ENCODE measurements at places on chromosomes 5 and 9.

DNA sequence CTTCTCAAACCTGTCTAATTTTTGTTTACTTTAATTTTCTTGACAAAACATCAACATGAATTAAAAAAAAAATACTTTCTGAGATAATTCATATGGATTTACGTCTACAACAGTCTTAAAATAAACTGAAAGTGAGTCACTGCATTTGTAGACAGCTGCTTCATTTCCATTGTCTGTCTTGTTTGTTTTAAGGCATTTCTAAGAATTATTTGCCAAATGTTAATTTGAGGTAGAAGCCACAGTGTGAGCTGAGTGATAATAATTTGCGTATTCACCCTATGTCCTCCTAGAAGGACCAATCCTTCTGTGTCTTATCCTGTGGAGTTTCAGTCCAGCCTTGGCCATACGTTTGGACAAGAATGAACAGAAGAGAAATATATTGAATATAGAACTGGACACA, 174.5 kb downstream of the CFAP90 start:
- no peak for DNase-seq

DNA sequence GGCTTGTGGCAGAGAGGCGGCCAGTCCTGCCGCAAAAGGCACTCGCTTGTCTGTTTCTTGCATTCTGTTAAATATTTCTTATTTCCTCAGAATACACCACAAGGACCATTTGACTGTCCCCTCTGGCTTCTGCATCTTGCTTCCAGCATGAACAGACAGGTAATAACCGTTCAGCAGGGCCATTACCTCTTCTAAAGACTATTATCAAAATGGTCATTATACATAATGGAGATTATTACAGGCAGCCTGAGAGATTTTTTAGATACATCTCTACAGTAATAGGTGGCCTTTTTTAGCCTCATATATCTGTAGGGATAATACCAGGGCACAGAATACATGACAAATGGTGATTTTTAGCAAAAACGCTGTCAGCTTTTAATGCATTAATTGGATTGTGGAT, 382.0 kb downstream of the PSAT1 start:
- DNase-seq: no peak

GRCh38 chr9:106970219-106970975, 107.4 kb downstream of the ZNF462 start:
- DNase-seq: no peak

DNA sequence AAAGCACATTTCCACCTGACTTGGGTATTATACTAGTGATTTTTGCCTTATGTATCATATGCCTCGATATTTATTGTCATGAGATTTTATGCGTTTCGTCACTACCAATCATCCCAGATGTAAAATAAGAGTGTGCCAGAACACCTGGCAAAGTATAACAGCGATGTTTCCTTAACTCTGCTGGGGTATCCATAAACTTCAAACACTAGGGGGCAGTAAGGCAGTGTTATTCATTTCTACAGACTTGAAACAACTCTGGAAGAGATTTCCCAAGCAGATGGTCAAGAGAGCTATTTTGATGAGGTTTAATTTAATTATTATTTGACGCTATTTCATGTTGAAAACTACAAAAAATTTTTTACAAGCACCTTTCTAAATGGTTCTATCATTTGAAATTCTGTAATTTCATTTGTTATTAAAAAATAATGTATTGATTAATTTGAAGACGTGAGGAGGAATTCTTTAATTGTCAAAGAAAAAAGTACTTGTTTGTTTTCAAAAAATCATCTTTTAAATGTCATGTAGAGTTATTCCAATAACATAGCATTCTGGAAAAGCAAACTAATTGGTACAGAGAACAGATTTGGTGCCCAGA, 388.5 kb upstream of the CTNND2 start:
- no peak for DNase-seq

DNA sequence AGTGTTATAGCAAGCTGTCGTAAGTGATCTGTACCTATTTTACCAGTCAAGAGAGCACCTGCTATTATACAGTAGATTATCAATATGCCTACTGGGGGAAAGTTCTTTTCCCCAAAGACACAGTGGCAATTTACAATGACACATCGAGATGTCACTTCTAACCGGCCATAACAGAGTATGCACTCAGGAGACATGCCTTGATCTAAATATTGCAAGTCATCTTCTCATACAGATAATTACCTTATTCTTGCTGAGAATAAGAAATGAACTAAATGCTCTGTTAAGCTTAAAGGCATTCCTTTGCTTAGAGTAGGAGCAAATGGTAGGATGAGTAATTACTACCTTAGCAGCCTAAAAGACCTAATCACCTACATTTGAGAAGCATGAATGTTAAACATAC, 71.6 kb downstream of the PKD2L2 start:
- no peak for DNase-seq

DNA sequence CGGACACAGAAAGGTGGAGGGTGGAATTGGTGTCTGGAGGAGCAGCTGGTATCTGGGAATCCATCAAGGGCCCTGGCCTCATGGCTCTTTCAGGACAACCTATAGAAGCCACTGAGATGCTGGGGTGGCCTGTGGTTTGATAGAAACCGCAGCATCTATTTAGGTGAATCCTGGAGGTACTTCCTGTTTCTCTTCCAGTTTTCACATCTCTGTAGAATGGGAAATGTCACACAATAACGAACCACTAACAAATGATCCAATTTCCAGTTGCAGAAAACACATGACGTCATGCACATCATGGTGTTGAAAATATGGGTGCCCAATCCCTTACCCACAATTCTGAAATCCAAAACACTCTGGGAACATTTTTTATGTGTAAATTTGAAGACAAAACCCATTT, 52.2 kb downstream of the ROPN1L start:
- DNase-seq: no peak

- DNase-seq: no peak
These were observed 87.4 kb upstream of the ICE1 start for GRCh38 chr5:5335107-5335506.

GRCh38 chr9:134408939-134409737, 82.9 kb downstream of the RXRA start:
- DNase-seq: no peak

DNA sequence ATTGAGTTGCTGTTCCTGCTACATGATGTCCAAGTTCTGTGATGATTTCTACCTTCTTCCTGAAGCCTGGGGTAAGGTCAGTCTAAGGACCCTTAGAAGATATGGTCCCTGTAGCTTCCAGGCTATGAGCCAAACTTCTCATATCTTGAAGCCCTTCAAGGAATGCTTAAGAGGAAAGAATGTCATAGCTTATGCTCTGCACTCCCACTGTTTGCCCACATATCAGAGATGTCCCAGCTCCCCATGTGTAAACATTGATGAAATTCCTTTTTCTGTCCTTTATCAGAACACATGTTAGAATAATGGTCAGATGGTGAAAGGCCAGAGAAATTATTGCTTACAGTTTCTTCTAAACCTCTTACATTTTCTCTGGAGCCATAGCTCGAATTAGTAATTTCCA, 41.4 kb upstream of the RUSC2 start:
- DNase-seq: no peak

DNA sequence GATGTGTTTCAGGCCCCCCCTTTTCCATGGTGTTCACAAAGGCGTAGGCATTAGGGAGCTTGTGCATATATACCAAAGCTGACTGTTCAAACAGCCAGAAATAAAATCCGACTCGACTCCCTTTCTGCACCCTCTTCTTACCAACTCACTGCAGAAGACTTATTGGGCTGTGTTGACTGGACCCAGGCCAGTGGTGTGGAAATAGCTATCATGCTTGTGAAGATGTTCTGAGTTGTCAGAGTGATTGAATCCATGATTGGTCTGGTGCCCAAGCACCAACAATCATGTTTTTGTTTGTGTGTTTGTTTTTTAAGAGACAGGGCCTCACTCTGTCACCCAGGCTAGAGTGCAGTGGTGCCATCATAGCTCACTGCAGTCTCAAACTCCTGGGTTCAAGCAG, 21.6 kb downstream of the TJP2 start:
- no peak for DNase-seq

DNA sequence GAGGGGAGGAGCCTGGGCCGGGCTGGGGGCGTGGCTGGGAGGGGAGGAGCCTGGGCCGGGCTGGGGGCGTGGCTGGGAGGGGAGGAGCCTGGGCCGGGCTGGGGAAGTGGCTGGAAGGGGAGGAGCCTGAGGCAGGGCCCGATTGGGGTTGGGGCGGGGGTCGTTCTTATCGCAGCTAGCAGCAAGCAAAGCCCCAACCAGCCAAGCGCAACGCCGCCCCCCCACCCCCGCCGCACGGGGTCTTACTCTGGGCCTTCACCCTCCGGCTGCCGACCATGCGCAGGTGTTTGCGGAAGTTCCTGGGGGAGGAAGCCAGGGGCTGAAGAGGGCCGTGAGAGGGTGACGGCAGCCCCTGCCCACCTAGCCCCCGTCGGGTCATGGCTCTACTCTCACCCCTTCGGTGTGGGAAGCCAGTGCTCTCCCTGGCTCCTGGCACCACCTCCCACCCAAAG, 5.0 kb downstream of the NSMF start:
- DNase-seq: no peak

- DNase-seq: no peak
These were observed 54.6 kb upstream of the ELL2 start for GRCh38 chr5:96016216-96016615.

GRCh38 chr9:13491493-13492424, 212.3 kb upstream of the MPDZ start:
- no peak for DNase-seq

DNA sequence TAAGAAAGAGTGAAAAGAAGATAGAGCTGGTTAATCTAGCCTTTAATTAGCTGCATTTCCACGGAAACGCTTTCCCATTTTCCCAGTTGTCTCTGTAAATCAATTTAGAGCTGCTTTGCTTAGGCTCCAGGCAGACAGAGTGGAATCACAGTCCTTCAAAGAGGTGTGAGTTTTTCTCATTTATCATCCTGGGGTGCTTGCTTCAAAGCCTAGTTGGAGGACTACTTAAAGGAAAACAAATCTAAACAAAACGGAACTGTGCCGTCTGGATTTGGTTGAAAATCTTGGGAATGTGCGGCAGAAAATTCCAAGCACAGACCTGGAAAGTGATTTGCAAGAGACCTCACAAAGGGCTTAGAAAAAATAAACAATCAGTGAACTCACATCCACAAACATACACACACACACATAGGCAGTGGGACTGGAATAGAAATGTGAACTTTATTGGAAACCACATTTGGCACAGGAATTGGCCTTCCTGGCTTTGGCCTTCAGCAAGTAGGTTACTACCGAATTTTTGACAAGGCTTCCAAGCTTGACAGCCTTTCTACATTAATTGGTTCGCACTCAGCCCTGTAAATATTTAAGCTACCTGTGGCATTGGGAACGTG, 235.2 kb upstream of the SLC24A2 start:
- no peak for DNase-seq

DNA sequence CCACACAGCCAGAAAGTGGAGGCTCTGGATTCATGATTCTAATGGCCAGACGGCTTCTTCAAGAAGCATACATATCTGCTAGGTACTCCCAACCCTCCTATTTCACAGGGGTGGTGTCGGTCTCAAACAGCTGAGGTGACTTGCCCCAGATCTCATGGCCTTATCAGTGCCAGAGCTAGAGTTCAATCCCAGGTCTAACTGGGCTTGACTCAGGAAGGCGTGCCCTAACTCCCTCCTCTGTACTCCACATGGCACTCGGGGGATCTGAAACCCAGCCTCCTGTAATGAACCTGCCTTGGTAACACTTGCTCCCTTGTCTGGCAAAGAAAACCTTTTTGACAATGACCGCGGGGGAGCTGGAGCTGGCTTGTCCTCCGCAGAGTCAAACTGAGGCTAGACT, 2.1 kb downstream of the QRFP start:
- no peak for DNase-seq

GRCh38 chr5:51416149-51416548, 32.9 kb downstream of the ISL1 start:
- DNase-seq: no peak

- no peak for DNase-seq
These were observed 44.1 kb downstream of the APTX start for GRCh38 chr9:32957358-32957757.

DNA sequence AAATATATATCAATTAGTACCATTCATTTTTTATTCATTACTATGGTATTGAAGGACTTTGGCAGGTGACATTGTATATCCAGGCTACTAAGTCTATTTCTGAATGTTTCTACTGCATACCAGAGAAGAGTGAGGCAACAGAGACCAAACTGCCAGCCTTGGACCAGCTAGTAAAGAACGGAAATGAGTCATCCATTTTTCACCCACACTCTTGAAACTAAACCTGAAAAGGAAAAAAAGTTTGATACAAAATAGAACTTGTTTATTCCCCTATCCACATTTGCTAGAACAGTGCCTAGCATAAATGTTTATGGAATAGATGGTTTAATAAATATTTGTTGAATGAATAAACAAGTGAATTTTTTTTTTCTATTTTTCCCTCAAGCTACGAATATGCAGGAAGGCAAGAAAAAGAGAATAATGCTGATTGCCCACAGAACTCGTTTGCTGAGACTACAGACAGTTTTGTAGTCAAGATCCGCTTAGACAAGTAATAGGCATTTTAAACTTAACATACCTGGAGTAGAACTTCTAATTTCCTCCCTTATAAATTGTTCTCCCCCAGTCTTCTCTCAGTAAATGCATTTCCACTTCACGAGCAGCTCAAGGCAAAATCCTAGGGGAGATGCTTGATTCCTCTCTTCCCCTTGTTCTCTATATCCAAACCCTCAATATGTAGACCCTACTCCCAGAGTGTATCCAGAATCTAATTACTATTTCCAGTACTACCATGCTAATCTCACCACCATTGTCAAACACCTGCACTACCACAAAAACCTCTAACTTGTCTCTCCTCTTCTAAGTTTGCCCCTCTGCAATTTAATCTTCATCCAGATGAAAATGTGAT, 146.2 kb upstream of the RASA1 start:
- peak; percentile 46 for DNase-seq

DNA sequence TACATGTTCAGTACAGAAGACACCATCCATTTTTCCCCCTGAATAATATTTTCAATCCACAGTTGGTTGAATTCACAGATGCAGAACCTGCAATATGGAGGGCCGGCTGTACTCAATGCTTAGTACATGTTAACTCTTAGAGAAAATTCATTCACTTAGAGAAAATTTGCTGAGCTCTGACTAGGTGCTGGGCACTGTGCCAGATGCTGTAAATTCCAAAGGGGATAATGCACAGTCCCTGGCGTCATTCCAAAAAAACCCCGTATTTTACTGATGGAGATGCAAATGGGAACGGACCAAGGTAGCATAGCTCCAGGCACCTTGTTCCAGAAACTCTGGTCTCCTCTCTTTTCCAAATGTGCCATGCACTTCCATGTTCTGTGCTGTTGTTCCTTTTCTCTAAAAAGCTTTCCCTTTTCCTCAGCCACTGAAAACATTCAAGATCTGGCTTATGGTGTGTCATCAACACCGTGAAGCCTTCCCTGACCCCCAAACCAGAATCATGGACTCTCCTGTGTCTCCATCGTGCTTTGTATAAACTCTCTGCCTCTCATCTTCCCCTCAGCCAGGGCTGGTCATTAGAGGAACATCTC, 55.7 kb upstream of the COL15A1 start:
- DNase-seq: no peak

DNA sequence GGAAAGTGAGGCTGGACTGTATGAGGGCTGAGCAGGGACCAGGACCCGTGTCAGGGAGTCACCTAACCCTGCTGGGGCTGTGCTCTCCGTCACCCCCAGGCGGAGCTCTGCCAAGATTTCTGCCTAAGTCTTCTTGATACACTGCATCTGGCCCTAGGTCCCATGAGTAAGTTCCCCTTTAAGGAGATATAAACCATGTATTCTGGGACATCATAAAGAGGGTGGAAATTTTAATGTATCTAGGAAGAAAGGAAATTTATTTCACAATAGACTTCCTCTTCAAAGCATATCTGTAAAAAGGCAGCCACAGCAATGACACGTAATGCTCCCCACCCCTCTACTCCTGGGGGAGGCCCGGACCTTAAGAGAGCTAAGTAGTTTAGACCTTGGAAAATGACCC, 183.4 kb downstream of the FBXL7 start:
- DNase-seq: no peak

GRCh38 chr9:17137566-17137965, 2.7 kb downstream of the CNTLN start:
- no peak for DNase-seq

Measured in DND-41 (cell line).